ENCODE measurements at places on chromosomes 1 and 21.

- DNase-seq, result no peak
Observed at GRCh38 chr1:156394835-156395461, 25.9 kb downstream of the RHBG start.

GRCh38 chr1:225888898-225889601, at the start of gene LEFTY1:
TSS of gene LEFTY1 (minus strand) at chr1:225889146. CDS start at chr1:225889066, 80 bp downstream.
- DNase-seq, result no peak

DNA sequence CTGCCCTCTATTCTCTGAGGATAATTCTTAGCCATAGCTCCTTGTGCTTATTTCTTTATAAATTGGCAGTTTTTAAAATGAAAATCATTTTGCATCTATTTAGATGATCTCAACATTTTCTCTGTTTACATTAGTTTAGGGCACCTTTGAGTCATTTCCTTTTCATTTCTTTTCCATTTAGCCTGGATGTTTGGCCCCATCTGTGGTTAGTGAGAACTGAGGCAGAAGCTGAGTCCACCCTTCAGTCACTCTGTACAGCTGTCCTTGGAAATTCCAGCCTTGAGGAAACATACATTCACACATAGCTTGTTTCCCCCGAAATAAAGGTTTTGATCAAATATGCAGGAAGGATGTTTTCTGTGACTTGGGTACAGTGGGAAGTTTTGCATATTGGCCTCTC, 123.7 kb downstream of the NTNG1 start:
- DNase-seq, result no peak

GRCh38 chr1:24544239-24544638, 11.6 kb upstream of the NCMAP start:
- DNase-seq, result no peak

- no peak for DNase-seq
Observed at GRCh38 chr1:203268901-203269653, 36.2 kb upstream of the BTG2 start.

DNA sequence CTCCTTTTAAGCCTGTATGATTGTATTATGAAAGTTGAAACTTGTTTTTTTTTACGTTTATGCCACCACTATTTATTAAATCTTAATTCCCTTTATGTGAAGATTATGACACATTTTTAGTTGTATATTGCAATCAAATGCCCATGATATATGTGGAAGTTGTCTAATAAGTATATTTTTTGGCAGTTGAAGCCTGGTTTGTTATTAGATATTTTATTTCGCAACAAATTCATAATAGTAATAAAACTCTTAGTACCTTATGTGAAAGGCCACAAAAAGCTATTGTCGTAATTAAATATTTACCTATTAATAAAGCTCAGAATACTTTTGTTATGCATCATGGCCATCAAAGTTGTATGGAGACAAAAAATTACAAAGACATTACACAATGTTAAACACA, 386.8 kb downstream of the NCAM2 start:
- no peak for DNase-seq

GRCh38 chr1:19597496-19598309, 46.4 kb upstream of the NBL1 start:
- no peak for DNase-seq

GRCh38 chr1:204203206-204203767, 7.0 kb upstream of the KISS1 start:
- DNase-seq, result no peak

- no peak for DNase-seq
Observed at GRCh38 chr1:245325922-245326795, 171.4 kb downstream of the KIF26B start.

DNA sequence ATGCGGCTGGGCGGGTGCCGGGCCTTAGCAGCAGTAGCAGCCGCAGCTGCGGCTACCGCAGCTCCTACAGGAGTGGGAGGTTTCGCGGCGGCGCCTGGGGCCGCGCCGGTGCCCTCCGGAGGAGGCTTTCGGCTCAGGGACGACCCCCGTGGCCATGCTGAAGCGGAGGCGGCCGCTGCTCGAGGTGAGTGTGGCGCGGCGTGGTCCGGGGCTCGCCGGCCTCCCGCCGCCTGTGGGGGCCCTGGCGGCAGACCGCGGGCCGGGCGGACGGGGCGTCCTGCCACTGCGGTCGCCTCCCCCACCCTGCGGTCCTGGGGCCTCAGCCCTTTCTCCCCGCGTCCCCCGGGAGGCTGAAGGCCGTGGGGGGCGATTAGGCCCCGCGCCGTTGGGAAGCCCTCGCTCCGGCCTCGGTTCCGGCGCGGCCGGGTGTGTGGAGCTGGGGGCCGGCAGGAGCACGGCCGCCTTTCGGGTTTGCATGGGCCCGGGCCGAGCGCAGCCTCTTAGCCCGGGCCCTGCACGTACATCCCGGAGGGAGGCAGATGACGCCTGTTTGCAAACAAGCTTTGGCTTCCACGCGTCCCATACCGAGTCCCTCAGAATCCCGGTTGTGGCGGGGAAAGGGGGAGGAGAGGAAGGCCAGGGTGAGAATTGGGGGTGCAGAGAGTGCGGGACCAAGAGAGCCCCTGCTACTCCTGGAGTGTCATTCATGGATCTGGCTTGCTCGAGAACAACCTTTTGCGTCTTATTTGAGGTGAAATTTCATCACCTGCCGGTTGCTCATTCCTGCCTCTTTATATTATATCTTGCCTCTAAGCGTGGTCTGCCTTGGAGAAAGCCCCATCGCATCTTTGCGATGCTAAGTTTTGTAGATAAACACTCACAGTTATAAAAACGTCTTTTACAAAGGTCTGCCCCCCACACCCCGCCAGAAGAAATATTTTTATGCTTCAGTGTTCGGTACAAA, 613 bp downstream of the ZFYVE9 start:
- no peak for DNase-seq

GRCh38 chr1:232357416-232357815, 272.5 kb downstream of the SIPA1L2 start:
- DNase-seq, result no peak

DNA sequence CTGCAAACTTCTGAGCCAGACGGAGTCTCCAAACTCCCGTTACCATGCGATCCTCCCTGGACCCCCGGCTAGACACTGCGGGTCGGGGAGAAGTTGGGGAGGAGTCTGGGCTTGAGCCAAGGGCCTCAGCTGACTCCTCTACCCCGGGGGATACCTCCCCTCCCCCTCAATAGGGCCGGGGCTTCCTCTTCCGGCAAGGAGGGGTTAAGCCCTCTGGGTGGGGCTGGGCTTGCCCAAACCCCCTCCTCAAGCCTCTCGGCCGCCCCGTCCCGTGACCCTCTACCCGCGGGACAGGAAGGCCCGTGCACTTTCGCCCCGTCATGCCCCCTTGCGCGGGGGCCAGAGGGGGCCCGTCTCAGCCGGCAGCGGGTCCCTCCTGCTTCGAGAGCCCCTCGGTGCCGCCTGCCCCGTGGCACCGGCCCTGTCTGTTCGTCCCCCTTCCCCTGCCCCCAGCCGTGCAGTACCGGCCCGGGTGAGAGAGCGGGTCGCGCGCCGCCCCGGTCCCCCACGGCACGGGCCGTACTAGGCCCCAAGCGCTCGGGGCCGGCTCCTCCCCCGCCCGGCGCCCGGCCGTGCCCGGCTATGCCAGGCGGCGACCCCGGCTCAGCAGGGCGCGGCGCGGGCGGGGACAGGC, 652 bp downstream of the ARL8A start:
- DNase-seq, result no peak

GRCh38 chr1:5720484-5720883, 271.7 kb downstream of the NPHP4 start:
- DNase-seq, result no peak

- DNase-seq, result no peak
Observed at GRCh38 chr1:21759182-21759581, 23.8 kb downstream of the USP48 start.

GRCh38 chr1:160628799-160629263, 18.0 kb downstream of the SLAMF1 start:
- no peak for DNase-seq

- no peak for DNase-seq
Observed at GRCh38 chr1:202689493-202690342, 20.5 kb downstream of the SYT2 start.

DNA sequence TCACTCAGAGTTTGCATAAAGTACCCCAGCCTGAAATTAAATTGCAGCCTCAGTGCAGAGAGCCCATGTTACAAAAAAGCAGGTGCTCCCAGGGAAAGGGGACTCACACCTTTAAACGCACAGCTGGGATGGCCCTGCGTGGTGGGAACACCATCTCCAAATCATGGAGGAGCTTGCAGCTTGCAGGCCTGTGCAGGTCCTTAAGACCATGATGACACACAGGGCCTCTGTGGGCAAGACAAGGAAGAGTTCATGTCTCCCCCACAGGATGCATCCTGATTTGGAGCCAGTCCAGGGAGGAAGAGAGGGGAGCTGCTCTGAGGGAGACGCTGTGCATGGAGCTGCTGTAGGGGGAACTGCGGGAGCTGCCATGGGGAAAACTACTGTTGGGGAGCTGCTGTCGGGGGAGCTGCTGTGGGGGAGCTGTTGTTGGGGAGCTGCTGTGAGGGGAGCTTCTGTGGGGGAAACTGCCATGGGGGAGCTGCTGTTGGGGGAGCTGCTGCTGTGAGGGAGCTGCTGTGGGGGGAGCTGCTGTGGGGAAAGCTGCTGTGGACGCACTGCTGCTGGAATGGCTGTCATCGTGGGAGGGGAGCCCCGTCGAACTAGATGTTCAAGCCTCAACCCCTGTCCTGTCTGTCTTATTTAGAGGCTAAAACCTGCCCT, 113.9 kb downstream of the MATN1 start:
- no peak for DNase-seq

DNA sequence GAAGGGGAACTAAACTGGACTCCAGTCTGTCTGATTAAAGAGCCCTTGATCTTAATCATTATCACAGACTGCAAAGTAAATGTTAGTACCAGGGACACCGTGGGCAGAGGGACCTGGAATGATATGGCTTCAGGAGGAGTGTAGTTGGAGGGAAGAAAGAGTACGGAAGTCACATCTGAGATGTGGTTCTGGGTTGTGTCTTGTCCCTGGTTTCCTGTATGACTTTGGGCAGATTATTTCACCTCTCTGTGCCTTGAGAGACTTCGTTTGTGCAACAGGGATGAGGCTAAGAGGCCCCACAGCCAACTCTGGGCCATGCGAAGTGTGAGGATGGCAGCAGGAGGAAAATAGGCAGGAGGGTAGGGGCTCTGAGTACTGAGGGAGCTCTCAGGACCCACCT, 76.1 kb upstream of the SLC2A1 start:
- no peak for DNase-seq

GRCh38 chr1:41242342-41243078, 404 bp upstream of the SCMH1 start:
- no peak for DNase-seq

- no peak for DNase-seq
Observed at GRCh38 chr1:222529916-222530315, 18.0 kb downstream of the HHIPL2 start.

DNA sequence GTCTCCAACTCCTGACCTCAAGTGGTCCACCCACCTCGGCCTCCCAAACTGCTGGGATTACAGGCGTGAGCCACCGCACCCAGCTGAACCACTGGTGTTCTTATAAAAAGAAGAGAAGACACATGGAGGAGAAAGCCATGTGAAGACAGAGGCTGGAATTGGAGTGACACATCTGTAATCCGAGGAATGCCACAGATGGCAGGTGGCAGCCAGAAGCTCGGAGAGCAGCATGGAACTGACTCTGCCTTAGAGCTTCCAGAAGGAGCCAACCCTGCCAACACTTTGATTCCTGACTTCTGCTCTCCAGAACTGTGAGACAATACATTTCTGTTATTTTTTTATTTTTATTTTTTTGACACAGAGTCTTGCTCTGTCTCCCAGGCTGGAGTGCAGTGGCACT, 59.0 kb upstream of the ATP2B4 start:
- DNase-seq, result no peak

GRCh38 chr1:222876182-222876581, 61.3 kb downstream of the DISP1 start:
- no peak for DNase-seq

DNA sequence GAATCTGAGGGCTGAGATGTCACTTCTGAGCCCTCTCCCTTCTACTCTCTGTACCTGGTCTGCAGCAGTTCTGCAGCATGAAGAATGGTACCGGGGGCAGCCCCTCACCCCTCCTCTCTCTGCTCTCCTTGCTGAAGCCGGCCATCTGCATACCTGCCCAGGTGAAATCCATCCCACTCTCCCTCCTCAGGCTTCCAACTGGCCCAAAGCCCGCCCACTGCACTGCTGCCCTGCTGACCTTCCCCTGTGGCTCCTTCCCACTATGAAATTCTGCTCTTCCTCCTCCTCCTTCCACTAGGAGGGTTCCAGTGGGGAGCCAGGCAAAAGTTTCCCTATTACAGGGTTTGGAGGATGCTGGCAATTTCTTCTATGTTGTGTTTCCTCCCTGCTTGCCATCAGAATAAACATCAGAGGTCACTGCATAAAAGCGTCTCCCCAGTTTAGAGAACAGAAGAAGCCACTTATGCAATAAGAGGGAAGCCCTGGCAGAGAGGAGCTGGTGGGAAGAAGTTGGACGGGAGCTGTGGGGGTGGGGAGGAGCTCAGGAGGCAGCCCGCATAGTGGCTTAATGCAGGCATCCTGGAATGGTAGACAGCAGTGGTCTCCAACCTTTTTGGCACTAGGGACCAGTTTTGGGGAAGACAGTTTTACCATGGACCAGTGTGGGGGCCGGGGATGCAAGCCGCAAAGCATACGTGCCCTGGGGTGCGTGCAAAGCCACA, 30.3 kb downstream of the TMCO4 start:
- no peak for DNase-seq

GRCh38 chr1:16083486-16083885, 10.0 kb upstream of the FAM131C start:
- no peak for DNase-seq

DNA sequence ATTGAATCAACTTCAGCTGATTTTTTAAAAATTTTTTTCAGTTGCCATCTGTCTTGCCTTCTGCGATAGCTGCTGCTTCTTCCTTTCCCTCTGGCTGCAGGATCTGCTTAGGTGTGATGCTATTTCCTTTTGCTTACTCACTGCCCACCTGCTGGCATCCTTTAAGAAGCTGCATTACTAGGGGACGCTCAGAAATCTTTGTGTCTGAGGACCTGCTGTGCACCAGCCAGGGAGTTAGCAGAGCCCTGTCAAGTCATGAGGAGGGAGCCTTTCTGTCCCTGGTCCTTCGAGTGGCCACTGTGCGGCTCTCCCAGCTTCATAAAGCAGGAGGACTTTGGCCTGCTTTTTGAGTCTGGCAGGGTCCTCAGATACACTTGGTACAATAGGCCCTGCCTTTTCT, 327.8 kb downstream of the USH2A start:
- DNase-seq, result no peak

GRCh38 chr1:214413315-214413714, 132.4 kb downstream of the SMYD2 start:
- DNase-seq, result no peak

DNA sequence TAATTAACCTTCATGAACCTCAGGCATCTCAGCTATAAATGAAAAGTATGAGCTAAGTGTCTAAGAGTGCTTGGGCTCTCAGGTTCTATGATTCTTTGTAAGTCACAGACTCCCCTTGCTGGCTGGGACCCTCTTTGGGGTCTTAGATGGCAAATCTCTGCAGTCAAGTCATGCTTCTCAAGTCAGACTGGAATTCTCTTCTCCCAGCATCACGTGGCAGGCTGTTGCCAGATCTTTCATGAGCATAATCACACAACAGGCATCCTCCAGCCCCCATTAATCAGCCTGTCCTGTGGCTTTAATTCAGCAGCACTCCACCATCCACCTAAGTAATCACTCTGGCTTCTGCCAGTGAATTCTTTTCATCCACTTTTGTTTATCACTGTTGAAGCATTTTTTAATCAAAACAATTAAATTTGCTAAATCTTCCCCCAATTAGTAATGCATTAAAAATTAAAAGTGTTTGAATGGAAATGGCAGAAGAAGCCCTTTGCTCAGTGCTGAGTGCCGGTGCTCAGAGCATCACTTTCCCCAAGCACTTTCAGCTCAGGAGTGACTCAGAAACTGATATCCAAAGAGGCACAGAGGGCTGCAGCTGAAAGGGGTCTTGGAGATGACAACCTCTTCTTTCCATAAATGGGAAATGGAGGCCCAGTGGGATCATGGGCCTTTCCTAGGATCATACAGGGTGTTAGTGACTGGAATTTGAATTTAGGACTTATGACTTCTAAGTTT, 50.2 kb downstream of the C8A start:
- DNase-seq, result no peak

Data from activated CD4-positive, CD25-positive, alpha-beta regulatory T cell (primary cell).